AG20443 (cell line): ENCODE measurements at places on chromosomes 12 and 14.

DNA sequence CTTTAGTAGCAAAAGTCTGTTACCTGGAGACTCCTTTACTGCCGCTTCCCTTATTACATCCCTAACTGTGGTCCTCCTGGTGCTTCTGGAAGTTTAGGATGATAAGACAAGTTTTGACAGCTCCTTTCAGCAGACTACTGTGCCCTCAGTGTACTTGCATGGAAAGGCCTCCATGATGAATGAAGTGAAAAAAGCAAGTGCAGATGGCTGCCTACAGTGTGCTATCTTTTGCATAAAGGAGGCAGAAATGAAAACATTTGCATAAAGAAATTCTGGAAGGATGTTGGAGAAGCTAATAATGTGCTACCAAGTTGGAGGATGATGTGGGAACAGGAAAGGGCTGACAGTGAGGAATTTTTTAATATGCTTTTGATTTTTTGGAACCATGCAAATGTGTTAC lies 4.5 kb downstream of the TCTN2 start:
- no peak for DNase-seq

GRCh38 chr14:67392800-67393199 lies 19.2 kb downstream of the PLEK2 start:
- DNase-seq = no peak

GRCh38 chr12:58819345-58819744 lies 101.0 kb downstream of the LRIG3 start:
- DNase-seq = no peak

GRCh38 chr14:93269341-93270068 lies 62.4 kb downstream of the UBR7 start:
- DNase-seq = peak; percentile 70

DNA sequence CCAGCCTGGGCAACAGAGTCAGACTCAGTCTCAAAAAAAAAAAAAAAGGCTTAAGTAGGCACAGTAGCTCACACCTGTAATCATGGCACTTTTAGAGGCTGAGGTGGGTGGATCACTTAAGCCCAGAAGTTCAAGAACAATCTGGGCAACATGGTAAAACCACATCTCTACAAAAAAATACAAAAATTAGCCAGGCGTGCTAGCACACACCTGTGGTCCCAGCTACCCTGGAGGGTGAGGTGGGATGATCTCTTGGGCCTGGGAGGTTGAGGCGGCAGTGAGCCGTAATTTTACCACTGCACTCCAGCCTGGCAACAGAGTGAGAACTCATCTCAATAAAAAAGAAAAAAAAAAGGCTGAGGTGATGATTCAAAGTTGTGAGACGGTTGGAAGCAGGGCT lies 9.1 kb upstream of the RESF1 start:
- DNase-seq = no peak
